Left lung (tissue), 14 donors: ENCODE measurements at places on chromosomes 7 and 10.

- DNase-seq, result no peak
- H3K4me3 ChIP-seq, result no peak within 1 kb of the TSS
- H3K4me1 ChIP-seq, result peaks cover 4% of the 10 kb centered on the region
- H3K36me3 ChIP-seq, result no peaks in the 10 kb centered on the region
- no peak within 1 kb of the TSS for H3K27ac ChIP-seq
Observed at GRCh38 chr10:100744987-100745881, at the start of gene PAX2. Gene PAX2, plus strand, starts transcription at chr10:100745582. Its CDS starts 679 bp downstream, at chr10:100746261.

GRCh38 chr10:63684257-63684936 lies 163.2 kb downstream of the REEP3 start:
- H3K4me1 ChIP-seq, result no peaks in the 10 kb centered on the region
- DNase-seq, result no peak
- H3K27me3 ChIP-seq, result no peaks in the 10 kb centered on the region
- no peak overlapping the region for H3K4me3 ChIP-seq

- no peak overlapping the region for H3K4me3 ChIP-seq
- H3K36me3 ChIP-seq, result no peaks in the 10 kb centered on the region
- no peaks in the 10 kb centered on the region for H3K4me1 ChIP-seq
- H3K27ac ChIP-seq, result no peak overlapping the region
Observed at GRCh38 chr10:126122881-126123280, 226.5 kb downstream of the FANK1 start.

DNA sequence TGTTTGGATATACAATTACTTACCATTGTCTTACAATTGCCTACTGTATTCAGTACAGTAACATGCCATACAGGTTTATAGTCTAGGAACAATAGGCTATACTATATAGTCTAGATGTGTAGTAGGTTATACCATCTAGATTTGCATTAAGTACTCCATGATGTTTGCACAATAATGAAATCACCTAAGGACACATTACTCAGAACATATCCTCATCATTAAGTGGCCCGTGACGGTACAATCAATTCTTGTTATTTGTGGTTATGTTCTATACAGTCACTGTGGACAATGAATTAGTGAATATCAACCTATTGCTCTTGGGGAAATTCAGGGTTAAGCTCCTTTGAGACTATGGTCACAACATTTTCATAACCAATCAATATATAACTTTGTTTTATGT lies 75.6 kb downstream of the MICU1 start:
- H3K36me3 ChIP-seq, result peaks cover 35% of the 10 kb centered on the region
- H3K27ac ChIP-seq, result no peak overlapping the region
- no peaks in the 10 kb centered on the region for H3K4me1 ChIP-seq
- DNase-seq, result no peak
